GM04503 (cell line): ENCODE measurements at places on chromosomes 7 and 10.
A peak's percentile ranks its signal among the peaks of the same experiment; 100 is the strongest.

- DNase-seq: no peak
Measured at GRCh38 chr7:69598487-69599285, 411 bp downstream of the AUTS2 start.

DNA sequence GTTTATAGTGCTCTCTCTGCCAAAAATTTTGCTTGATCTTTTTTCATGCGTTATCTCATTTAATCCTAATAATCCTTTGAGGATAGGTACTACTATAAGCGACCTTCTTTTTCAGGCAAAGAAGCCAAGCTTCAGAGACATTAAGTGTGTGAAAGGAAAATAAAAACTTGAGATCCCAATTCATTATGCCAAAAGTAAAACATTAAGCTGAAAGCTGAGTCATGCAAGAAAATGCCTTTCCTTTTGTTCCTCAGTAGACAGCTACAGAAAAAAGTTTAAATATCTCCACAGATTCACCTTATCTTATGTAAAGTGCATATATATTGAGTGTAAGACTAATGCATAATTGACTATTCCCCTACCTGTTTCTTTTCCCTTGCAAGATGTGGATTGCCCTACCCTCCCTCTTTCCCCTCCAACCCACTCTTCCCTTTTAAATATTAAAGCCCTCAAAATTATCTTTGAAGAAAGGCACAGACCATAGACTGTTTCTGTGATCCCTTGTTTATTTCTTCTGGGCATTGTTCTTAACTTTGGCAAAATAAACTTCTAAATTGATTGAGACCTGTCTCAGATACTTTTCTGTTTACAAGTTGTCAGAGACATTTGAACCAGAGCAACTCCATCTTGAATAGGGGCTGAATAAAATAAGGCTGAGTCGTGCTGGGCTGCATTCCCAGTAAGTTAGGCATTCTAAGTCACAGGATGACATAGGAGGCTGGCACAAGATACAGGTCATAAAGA is 1139.9 kb upstream of the LRRN3 start:
- DNase-seq: no peak

DNA sequence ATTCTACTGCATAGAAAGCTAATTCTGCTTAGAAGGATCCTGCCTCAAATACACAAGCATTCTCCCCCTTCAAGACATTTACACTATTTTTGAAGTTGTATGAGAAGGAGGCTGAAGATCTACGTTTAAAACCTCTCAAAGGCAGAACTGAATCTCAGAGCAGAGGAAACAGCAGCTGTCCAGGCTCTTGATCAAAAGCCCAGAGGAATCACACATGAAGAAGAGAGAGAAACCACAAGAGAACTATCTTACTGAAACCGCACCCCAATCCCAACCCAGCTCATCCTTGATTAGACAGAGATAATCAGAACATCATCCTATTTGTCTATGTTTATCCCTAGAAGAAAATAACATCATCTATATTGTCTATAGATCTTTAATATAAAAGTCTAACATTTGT is 2.2 kb upstream of the DNAJC1 start:
- no peak for DNase-seq

GRCh38 chr10:24952143-24952706 is at the start of gene PRTFDC1:
Gene PRTFDC1 (minus strand): TSS chr10:24952606. CDS start chr10:24952575, 31 bp downstream.
- DNase-seq: no peak

- DNase-seq: no peak
Measured at GRCh38 chr10:12377658-12378290, 28.4 kb downstream of the CAMK1D start.

DNA sequence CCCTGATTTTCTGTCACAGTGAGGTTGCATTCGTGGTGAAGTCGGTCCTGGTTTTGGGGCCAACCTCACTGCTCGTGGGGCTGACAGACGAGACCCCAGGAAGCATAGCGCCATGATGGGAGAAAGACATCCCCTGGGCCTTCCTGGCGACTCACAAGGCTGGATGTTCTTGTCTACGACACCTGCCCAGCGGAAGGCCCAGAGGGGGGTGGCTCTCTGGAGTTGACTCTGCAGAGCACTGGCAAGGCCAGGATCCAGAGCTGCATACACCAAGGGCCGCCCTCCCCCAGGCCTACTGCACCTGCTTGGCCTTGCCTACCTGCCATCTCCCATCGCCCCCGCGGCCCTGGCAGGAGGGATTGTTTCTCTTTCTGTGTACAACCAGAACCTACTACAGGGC is 608.9 kb downstream of the PTPRN2 start:
- DNase-seq: no peak

- no peak for DNase-seq
Measured at GRCh38 chr10:117075064-117075463, 63.0 kb downstream of the VAX1 start.

- DNase-seq: no peak
Measured at GRCh38 chr10:15658069-15658702, 61.5 kb downstream of the ITGA8 start.

- DNase-seq: no peak
Measured at GRCh38 chr7:79217468-79217867, 236.0 kb downstream of the MAGI2 start.

GRCh38 chr7:100444311-100445278 is 8.3 kb upstream of the PPP1R35 start:
- peak; percentile 46 for DNase-seq

DNA sequence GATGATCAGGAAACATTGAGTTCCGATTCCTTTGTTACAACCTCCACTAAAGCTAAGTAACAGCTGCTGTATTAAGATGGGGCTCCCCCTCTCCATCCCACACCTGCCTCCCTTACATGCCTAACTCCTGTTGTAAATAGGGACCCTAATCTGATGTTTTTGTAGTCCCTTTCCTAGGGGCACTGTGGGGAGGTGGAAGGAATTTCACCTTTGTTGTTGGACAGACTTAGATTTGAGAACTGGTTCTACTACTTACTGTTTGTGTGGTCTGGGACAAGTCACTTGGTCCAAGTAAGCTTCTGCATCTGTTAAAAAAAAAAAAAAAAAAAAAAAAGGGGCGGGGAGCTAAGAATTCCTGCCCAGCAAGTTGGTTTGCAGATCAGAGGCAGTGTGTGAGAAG is 42.6 kb downstream of the KIAA1217 start:
- DNase-seq: no peak

DNA sequence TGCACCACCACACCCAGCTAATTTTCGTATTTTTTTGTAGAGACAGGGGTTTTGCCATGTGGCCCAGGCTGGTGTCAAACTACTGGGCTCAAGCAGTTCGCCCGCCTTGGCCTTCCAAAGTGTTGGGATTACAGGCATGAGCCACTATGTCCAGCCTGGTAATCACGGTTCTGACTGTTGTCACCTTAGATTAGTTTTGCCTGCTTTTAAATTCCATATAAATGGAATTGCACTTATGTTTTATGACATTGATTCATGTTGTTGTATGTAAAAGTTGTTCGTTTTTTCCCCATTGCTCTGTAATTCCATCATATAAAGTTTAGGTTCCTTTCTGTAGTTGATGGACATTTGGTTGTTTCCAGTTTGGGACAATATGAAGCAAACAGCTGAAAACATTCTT is 106.0 kb downstream of the CAMK1D start:
- no peak for DNase-seq

GRCh38 chr10:69729326-69730048 is 72.2 kb upstream of the COL13A1 start:
- no peak for DNase-seq

GRCh38 chr10:31100662-31101061 is 69.0 kb upstream of the ZNF438 start:
- DNase-seq: no peak

DNA sequence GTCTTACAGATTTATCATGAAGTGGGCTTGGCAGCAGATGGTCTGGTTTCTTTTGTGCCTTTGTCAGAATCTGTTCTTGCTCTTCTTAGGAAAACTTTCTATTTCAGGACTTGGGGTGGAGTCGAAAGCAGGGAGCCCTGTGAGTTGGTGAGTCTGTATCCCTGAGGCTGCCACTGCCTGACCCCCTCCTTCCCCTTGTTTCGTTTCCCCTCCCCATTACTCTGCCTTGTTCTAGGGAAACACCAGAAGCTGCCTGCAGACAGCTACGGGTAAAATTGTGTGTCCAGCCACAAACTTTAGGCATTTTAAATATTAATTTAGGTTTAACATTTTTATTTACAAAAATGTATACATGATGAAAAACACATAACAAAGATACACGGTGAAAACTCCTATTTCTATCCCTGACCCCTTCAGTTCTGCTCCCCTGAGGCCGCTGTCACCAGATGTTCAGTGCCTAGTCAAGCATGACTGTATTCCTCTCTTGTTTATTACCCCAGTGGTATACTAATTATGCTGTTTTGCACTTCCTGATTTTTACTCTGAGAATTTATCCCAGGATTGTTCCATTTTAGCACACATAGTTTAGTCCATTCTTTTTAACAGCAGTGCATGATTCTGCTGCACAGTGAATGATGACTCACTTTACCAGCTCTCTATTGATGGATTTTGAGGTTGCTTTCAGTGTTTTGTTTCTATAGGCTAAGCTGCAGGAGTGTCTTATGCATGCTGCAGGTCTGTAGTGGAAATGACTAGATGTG is 9.1 kb downstream of the TSPAN14 start:
- DNase-seq: peak; percentile 56

- no peak for DNase-seq
Measured at GRCh38 chr10:15478429-15478828, 107.3 kb upstream of the FAM171A1 start.

- no peak for DNase-seq
Measured at GRCh38 chr7:85074992-85075391, 111.9 kb downstream of the SEMA3D start.

DNA sequence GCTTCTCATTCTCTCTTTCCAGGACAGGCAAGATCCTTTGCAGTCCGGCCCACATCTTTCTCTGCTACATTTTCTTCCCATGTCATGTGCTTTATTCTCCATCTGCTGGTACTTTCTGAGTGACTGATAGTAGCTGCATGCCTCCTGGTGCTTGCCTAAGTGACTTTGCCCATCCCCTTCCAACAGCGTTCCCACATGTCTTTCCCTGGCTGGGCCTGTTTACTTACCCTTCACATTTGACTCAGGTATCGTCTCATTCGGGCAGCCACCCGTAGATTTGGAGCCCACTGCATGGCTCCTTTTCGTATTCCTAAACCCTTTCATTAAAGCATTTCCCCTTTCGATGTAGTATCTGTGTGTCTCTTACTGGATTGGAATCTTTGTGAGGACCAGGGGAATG is 24.6 kb downstream of the TYW1 start:
- DNase-seq: no peak

- DNase-seq: peak; percentile 42
Measured at GRCh38 chr10:3740157-3740871, 44.7 kb downstream of the KLF6 start.

GRCh38 chr10:63630931-63631680 is 109.9 kb downstream of the REEP3 start:
- no peak for DNase-seq

DNA sequence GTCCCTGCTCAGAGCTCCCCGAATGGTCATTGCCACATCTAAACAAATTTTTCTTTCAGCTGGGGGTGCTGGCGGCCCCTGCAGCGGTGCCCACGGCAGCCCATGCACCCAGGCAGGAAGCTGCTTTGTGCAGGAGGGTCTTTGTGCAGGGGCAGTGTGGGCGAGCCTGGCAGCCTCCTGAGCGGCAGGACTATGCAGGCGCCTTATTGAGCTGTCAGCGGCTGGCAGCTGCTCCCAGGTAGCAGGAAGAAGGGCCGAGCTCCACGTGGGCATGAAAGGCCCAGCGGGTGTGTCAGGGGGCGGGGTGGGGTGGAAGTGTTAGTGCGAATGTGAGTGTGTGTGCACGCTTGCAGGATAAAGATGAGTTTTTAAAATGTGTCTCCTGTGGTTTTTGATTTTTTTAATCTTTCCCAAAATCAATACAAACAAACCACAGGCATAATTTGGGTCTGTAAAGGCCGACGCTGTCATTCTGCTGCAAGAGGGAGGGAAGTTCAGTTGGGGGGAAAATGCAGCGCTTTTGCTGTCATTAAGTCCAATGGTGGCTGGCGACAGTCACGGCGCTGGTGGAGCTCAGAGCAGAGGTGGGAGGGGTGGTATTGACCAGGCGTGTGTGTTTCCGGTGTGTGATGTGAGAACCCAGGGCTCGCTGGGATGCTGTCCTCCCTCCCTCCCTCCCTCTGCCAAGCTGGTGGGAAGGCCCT is 83.9 kb downstream of the LHPP start:
- no peak for DNase-seq

DNA sequence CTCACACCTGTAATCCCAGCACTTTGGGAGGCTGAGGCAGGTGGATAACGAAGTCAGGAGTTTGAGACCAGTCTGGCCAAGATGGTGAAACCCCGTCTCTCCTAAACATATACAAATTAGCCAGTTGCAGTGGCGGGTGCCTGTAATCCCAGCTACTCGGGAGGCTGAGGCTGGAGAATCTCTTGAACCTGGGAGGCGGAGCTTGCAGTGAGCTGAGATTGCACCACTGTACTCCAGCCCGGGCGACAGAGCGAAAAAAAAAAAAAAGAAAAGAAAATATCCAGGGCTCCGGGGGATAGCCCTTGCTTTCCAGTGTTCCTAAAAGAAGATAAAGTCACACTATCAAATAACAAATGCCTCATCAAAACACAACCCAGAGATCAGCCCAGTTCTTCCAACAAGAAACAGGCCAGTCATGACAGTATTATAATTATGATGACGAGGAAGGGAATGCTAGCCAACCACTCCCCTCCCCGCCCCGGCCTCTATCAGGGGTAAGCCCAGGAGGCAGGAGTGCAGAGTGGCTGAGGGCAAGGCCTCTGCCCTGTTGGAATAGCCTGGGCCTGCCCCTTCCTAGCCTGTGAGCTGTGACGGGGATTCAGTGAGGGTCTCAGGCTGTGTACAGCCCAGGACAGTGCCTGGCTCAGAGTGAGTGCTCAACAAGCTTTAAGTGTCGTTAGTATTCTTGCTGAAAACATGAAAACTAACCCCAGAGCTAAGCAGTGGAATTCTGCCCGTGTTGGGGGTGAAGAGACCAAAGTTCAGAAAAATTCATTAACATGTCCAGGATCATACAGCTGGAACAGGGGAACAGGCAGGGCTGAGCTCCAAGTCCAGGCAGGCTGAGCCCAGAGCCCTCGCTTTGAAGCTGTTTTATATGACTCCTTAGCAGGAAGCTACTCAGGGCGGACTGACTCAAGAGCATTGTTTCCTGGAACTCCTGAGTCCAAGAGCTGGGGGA is 54.3 kb downstream of the FAM241B start:
- no peak for DNase-seq

GRCh38 chr7:35430547-35431153 is 176.8 kb upstream of the TBX20 start:
- DNase-seq: no peak

DNA sequence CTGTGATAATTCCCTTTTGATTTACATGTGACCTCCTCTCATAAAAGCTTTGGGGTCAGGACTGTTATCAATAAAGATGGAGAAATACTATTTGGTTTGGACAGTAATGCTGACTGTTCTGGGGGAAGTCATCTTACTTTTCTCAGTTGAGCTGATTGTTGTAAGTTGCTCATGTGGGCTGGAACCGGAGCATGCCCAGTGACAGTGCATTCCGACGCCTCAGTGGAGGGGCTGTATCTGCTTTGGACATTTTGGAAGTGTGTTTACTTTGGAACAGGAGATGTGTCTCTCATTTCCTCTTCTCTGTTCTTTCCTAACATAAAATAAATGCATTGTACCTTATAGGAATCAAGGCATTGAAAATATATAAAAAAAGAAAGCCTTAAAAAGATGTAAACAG is 30.1 kb downstream of the RBM33 start:
- DNase-seq: no peak
